ENCODE measurements at places on chromosomes 5 and 9.
A peak's percentile ranks its signal among the peaks of the same experiment; 100 is the strongest.

- no peak for DNase-seq
These were observed 16.6 kb upstream of the C9orf152 start for GRCh38 chr9:110224583-110224982.

DNA sequence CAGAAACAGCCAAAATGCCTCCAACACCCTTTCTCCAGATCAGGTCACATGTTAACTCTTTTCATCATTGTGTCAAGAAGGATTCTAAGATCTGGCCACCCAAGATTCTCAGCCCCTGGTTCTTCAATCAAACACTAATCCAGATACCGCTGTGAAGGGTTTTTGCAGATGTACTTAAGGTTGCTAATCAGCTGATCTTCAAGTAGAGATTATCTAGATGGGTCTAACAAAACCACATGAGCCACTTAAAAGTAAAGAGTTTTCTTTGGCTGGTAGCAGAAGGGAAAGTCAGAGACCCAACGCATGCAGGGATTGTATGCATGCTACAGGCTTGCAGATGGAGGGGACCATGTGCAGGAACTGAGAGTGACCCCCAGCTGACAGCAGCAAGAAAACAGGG, 267.9 kb downstream of the CDK5RAP2 start:
- no peak for DNase-seq

DNA sequence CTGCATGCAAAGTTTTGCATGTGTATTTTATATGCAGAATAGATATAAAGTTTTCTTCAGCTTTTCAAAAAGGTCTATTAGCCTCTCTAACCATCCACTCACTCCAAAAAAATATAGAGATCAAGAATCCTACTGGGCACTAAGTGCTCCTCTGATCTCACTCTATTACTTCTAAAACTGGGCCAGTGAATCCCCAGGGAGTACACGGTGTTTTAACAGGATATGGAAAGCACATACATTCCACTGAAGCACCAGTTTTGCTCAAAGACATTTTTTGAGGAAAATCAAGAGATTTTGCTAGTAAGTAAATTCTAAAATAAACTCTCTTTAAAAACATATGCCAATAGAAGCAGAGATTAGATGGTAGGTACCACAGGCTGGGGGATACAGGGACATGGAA, 95.2 kb downstream of the DEPDC1B start:
- no peak for DNase-seq

GRCh38 chr9:36064448-36065037, 27.8 kb downstream of the RECK start:
- peak; percentile 46 for DNase-seq

GRCh38 chr5:96880444-96881164, 4.3 kb downstream of the ERAP2 start:
- peak; percentile 96 for DNase-seq

DNA sequence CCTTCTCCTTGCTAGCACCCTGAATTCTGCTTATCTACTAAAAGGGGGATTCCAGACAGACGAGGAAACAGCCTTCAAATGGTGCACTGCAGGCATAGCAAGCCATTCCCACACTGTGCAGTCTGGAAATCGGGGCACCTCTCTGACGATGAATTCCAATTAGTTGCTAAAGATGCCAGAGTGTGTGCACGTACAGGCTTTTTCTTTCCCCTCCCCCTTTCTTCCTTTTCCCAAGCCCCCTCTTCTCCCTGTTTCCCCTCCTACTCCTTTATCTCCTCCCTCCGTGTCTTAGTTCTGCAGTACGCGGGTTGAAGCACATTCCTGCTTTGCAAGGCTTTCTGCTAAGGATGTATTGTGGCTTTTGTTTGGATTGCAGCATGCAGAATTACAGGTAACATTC, at the start of gene GPR21:
Gene GPR21, plus strand, starts transcription at position 316 of the 400 bp plus-strand sequence. CDS start 900 bp downstream, outside the sequence.
- no peak for DNase-seq

GRCh38 chr9:82513242-82513751, 524.7 kb downstream of the SPATA31D1 start:
- DNase-seq: no peak

All from bronchial epithelial cell (primary cell).